ENCODE measurements at places on chromosomes 1 and 21.

DNA sequence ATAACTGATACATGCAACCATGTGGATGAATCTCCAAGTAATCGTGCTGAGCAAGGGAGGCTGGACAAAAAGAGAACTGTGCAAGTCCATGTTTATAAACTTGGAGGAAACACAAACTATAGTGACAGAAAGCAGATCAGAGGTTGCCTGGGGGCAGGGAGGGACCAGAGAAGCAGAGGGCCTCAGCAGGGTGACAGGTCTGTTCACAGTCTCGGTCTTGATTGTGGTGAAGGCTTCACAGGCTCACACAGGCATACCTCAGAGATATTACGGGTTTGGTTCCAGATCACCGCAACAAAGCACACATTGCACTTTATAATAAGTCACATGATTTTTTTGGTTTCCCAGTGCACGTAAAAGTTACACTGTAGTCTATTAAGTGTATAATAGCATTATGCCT, 28.5 kb downstream of the ACOT7 start:
- no peak for DNase-seq

DNA sequence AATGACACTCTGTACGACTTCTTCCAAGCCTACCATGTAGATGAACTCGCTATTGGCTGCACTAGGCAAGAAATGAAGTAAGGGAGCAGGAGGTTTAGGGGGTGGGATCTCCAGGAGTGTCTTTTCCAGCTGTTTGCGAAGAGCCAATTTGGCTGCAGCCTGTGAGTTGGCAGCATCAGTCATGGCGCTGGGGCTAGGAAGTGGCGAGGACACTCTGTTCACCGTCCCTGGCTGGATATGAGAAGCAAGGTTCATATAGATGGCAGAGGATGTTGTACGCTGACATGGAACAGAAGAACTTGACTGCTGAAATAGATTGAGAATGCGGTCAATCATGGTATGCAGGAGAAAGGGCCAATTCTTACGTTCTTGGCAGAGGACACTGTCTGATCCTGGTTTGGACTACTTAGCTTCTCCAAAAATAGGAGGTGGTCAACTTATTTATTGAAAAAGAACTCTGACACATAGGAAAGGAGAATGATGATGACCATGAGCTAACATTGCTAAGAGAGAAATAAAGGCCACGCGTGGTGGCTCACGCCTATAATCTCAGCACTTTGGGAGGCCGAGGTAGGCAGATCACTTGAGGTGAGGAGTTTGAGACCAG, 41.2 kb downstream of the SLC27A3 start:
- DNase-seq = no peak

GRCh38 chr1:107145637-107146036, 4.8 kb downstream of the NTNG1 start:
- DNase-seq = no peak

- DNase-seq = no peak
Measured at GRCh38 chr1:33965086-33965485, 101.2 kb downstream of the HMGB4 start.

- DNase-seq = no peak
Measured at GRCh38 chr1:111848852-111849545, 93.3 kb downstream of the DDX20 start.

- DNase-seq = no peak
Measured at GRCh38 chr1:237664348-237664747, 226.4 kb downstream of the ZP4 start.

DNA sequence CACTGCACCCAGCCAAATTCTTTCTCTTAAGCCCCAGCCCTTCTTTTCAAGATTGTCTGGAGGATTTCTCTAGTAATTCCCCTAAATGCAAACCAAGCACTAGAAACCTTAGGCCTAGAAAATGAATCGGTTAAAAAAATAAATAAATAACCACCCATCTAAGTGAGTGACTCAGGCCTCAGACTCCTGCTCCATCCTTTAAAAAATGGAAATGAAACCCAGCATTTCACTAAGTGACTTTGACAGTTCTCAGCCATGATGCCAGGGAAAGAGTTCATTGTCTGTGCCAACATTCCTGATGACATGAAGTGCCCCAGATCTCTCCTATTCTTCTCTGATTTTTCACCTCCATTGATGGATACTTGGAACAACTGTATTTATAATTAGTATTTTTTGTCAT, 415.2 kb upstream of the DAB1 start:
- DNase-seq = no peak

- no peak for DNase-seq
Measured at GRCh38 chr1:159594625-159595405, 7.2 kb downstream of the APCS start.

DNA sequence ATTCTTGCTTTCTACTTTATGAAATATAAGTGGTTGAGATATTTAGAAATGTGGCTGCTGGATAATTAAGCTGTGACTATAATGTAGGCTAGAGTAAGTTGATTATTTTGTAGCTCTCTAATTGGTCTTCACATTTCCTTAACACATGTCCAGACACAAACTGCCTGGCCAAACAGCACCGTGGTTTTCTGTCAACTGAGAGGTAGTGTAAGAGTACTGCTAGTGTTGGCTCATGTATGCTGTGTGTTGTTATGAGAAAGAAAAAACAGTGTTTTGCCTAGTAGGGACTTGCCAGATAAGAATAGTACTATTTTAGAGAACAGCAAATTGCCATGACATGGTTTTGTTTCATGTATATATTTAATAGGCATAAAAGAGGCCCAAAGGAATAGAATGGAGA, 37.1 kb downstream of the TMED5 start:
- no peak for DNase-seq

DNA sequence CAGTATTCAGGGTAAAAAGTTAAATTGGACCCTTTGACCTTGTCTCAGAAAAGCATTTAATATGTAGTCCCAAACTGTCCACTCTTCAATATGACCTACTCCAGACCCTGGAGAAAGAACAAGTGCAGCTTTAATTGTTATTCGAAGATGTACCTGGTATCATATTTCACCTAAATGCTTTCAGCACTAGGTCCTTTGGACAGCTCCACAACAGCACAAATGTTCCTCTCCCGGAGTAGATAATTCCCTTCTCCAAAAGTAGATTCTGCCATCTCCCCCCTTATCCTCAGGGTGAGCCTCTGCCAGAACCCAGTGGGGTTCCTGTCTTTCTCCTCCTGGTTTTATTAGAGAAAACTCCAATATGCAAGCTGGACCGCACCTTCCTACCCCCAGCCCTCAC, 104.5 kb upstream of the AJAP1 start:
- no peak for DNase-seq

DNA sequence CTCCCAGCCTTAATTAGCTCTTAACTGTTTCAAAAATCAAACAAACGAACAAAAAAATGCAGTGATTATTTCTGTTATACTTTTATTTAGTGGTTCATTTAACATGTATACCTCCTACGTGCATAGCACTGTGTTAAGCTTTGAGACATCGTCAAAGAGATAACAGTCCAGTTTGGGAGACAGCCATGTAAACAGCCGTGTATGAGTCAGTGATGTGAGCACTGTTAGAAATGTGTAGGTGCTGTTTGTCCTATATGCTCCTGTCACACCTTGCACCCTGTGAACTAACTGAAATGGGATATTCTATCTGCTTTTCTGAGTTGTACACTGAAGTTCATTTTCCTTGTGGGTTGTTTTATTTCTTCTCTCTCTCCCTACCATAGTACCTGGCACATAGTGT, 109.7 kb upstream of the CACYBP start:
- DNase-seq = no peak

- DNase-seq = no peak
Measured at GRCh38 chr1:224747578-224747977, 131.5 kb downstream of the CNIH3 start.

DNA sequence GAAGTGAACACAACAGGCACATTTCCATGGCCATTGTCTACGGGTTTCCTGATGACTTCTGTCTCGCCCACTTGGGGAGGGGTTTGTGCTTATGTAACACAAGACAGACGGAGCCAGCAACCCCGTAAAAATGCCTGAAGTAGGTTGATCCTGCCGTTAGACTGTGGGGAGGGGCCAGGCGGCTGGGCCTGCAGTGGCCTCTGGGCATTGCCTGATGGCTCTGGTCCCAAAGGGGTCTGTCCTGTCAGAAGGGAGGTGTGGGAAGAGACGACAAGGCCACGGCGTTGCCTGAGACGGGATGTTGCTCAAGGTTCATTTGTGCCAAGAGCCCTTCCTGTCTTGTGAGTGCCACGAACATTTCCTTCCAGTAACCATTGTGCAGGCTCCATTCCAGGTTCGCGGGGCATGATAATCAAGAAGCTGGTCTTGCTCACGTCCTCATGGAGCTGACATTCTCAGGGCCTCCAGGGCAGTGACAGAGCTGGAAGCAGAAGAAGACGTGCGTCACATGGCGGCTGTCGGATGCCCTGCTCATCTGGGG, 44.7 kb downstream of the ABCG1 start:
- DNase-seq = no peak

DNA sequence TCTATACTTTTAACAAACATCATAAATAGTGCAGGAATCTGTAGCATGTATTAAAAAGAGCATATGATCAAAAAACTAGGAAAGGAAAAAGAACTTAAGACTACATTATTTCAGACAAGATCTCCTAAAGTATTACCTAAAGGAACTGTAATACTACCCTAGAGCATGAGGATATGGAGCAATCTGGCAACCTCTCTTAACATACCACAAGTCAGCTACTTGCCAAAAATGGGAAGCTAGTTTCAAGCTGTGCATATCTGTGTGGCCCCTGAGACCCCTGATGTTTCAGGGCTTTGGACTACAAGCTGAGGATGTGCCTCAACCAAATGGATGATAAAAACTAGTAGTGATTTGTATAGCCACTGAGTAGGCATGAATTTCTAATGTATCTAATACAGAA, 525.6 kb downstream of the PTBP2 start:
- no peak for DNase-seq

- no peak for DNase-seq
Measured at GRCh38 chr1:53319296-53320101, 8.4 kb downstream of the LRP8 start.

GRCh38 chr1:174397261-174397660, 50.5 kb upstream of the GPR52 start:
- DNase-seq = no peak

GRCh38 chr1:221709854-221710253, 32.0 kb downstream of the DUSP10 start:
- DNase-seq = no peak

- DNase-seq = no peak
Measured at GRCh38 chr1:228818296-228818695, 83.0 kb downstream of the RHOU start.

DNA sequence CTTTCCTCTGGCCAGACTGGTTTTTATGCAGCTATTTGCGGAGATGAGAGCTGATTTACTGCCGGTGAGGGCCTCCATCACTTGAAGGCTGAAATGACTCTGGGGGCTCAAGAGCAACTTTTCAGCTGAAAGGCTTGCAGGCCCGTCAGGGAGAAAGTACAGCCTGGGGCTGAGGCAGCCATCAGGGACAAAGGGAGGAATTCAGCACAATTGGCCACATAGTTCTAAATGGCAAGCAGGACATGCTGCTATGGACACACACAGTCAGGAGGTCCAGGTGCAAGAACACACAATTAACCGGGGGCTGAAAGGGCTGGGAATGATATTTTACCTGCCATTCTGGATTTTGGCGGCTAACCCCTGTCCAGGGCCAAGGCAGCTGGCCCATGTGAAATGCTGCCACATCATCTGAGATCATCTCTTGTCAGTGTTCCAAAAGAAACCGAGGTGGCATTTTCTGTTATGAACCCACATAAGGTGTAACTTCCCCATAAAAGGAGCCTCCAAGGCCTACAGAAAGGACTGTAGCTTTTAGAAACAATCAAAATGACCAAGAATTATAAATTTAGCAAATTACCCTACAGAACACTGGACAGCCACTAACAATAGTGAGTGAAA, 58.2 kb downstream of the LMX1A start:
- DNase-seq = no peak

GRCh38 chr1:17561247-17561548, 21.7 kb downstream of the ARHGEF10L start:
- no peak for DNase-seq

DNA sequence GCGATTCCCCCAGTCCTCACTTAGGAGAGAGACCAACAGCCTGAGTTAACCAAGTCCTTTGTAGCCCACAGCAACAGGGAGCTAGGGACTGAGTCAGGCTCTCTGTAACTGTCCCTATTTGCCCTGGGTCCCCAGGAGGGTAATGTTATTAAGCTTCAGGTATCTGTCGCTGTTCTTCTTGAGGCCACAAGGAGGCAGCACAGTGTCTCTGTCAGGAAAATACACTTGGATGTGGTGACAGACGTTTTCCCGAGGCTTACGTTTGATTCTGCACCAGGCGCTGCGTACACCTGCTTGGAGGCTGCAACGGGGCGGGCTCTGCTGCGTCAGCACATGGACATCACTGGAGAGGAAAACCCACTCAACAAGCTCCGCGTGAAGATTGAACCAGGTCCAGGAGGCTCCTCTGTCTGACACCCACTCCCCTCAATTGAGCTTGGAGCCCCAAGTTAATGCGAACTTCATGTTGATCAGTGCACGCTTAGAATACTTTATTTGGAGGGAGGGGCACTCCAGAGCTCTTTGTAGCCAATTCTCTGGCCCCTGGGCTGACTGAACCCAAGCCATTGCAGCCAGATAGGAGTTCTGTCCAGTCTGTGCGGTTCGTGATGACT, 10.7 kb upstream of the ELF3 start:
- DNase-seq = no peak

DNA sequence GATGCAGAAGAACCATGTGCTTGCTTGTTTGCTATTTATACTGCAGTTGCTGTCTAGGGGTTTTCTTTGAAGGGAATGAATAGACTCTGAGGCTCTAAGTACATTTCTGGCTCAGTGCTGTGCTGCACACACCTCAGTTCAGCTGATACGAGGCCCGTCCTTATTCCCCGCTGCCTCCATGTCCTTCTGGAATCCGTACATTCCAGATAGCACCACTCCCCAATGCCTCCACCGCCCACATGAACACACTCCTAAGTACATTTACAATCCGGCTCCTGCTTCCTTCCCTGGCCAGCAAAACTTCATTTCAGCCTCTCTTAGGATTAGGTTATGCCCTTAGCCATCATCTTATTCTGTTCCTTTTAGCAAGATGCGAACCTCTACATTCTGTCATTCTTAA, 57.1 kb downstream of the KCNC4 start:
- no peak for DNase-seq

DNA sequence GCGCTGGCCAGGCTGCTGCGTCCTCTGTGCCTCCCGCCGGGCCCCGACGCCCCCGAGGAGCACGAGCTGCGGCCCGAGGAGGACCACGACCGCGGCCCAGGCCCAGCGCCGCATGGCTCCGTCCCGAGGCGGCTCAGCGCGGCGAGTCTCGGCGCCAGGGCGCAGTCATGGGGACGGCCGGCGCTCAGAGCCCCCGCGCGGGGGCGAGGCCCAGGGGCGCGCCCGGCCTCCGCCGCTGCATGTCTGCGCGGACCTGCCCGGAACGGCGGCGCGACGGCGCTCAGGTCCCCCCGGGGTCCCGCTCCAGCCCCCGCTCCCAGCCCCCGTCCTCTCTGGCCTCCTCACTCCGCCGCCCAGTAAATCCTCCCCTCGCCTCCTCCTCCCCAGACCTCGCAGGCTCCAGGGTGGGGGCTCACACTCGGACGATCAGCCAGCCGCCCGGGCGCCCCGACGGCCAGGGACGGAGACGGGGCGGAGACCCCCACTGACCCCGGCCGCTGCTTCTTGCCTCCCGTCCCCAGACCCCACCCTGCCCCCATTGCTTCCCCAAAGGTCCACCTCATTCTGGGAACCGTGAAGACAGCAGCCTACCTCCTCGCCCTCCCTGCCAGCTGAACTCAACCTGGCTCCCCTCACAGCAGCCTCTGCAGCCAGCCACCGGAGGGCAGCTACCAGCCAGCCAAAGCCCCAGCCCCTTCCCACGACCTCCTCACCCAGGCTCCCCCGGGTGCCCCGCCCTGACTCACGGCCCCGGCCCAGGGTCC, at the start of gene C1QTNF12:
C1QTNF12 (minus strand) TSS at position 146 of the 764 bp plus-strand sequence; CDS start at position 114, 32 bp downstream.
- no peak for DNase-seq
